ENCODE measurements at places on chromosomes 3 and 15.

DNA sequence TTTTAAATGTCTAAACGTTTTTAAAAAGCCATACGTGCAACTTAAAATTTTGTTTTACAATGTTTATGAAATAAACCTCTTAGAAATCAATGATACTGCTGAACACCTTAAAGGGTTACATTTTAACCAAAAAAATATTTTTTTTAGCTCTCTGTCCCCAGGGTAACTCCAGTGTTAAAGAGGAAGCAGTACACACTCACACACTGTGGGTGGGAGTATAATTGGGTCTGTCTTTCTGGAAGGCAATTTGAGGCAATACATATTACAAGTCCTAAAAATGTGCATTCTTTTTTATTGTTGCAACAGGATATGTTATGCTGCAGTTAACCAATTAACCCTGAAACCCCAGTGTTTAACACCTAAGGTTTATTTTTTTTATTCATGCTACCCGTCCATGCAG lies 34.1 kb downstream of the WHAMM start:
- DNase-seq = no peak

GRCh38 chr15:69885173-69885955 lies 212.4 kb downstream of the TLE3 start:
- no peak for DNase-seq

DNA sequence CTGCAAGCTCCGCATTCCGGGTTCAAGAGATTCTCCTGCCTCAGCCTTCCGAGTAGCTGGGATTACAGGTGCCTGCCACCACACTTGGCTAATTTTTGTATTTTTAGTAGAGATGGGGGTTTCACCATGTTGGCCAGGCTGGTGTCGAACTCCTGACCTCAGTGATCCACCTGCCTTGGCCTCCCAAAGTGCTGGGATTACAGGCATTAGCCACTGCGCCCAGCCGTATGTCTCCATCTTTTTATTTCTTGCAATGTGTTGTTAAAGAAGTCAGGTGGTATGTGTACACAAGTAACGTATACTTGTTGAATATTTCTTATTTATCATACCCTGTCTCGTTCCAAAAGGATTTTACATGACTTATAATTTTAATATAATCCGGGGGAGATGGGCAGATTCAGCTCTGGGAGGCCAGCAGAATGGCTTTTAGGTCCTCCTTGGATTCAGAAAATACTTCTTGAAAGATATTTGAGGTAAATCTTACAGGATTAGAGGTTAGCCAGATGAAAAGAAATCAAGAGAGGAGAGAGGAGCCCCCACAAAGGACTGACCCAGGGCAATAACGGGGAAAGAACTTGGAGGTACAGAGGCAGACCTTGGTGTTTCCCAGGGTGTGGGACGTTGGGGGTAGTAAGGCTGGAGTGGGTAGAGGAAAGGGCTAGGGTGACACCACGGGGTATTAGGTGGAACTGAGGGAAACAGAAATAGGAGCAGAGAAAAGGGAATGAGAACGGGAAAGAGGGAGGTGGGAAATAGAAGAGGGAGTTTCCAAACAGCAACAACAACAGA lies 27.2 kb upstream of the MUC20 start:
- no peak for DNase-seq

DNA sequence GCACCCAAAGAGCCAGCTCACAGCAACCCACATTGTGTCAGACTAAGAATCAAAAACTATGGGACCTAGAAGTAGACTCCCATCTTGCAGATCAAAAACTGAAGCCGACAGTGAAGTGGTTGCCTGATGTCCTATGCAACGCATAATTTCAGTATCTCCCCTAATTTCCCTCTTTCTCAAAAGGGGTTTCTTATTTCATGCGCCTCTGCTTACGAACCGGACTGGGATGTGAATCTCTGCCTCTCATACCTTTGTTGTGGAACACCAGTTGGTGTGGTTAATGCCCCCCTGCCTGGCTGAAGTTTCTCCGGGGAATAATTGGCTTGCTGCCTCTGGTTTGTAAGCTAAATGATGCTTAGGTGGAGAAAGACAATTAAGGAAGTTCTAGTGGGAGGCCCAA lies 514 bp upstream of the FAM174B start:
- no peak for DNase-seq

DNA sequence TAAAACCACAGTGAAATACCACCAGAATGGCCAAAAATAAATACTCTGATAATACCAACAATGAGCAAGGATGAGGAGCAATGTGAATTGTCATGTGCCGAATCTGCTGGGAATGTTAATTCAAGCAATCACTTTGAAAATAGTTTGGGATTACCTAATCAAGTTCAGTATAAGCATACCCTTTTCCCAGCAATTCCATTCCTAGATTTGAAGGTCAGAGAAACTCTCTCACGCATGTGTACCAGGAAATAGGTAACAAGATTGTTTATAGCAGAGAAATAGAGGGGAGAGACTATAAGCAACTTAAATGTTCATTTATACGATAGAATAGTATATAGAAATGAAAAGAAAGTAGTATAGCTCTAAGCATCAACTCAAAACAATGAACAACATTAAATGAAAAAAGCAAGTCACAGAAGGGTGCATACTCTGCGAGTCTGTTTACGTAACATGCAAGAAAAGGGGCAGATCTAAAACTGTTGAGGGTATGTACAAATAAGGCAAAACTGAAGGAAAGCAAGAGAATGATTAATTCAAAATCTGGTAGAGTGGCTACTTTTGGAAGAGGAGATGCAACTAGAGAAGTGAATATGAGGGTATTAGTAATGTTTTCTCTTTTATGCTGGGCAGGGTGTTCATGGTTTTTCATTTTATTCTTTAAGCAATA lies 27.4 kb downstream of the TMOD3 start:
- no peak for DNase-seq

DNA sequence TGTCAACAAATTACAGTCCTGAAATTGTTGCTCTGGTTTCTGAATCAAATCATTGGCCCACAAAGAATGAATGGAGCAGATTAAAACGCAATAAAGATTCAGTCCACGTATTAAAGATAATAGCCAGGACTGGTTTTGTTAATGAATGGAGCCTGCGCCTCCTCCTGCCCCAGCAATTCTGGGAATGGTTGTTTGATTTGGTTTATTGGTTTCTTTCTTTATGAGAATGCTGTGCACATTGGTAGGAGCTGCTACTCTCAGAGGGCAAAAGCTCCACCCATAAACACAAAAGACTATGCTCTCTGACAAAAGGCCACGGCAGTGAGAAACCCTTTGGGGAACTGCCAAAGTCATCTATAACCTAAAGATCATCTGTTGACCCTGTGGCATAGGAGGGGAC lies 261.1 kb downstream of the ABHD5 start:
- DNase-seq = no peak

DNA sequence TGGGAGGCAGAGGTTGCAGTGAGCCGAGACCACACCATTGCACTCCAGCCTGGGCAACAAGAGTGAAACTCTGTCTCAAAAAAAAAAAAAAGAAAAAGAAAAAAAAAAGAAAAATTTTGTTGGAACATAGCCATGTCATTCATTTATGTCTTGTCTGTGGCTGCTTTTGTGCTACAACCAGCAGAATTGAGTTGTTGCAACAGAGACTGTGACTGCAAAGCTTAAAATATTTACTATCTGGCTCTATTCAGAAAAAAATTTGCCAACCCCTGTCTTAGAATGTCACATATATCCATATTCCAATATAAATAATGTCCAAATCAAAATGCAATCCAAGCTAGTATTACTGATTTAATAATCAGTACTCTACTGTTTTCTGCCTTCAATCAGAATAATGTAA lies 25.1 kb downstream of the CD80 start:
- DNase-seq = no peak

DNA sequence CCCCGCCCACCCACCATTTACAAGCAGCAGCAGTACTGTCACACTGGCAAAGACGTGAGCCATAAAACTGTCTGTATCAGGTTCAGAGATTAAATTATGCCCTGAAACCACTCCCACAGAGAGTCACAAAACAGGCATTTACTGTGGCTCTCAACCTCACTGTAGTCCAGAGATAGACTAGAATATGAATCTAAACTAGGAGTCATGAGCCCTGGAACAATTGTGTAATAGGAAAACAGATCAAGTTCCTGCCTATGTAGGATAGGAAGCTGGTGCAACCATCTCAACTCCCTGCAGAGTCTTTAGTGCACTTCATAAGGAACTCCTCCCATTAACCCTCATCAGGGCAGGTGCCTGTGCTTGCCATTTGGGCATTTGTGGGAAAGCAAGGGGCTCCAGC lies 61.7 kb downstream of the FAM227B start:
- DNase-seq = no peak

GRCh38 chr3:48738926-48739616 lies 22.1 kb upstream of the IP6K2 start:
- no peak for DNase-seq

DNA sequence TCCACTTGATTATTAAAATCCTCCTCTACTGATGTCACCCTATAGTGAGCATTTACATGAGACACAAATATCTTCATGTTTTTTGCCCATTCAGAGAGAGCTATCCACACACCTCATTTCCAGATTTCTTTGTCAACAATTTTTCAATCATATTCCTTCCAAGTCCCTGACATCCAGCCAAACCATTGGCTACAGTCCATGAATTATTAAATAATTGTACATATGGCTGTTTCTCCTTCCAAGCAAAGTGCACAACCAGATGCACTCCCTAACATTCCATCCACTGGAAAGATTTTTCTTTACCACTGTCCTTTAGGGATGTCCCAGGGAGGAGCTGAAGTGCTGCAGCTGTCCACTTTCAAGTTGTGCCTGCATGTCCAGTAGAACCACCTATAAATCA lies 328.0 kb upstream of the MDFIC2 start:
- peak; percentile 18 for DNase-seq

DNA sequence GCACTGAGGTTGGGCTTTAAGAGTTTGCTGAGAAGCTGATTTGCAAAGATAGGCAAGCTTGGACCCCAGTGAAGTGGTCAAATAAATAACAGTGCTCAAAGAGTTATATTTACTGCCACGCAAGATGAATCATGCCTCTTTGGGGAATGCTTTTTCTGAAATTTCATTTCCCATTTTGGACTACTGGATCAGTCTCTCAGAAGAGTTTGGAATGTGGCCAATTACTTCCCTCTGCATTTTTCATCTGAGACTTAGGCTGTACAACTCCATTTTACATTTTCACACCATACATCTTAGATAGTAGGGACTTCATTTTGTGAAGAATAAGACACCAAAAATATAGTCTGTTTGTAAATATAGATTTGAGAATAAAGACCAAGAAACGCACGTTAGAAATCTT lies 419.7 kb downstream of the FGF12 start:
- DNase-seq = no peak

GRCh38 chr3:191963182-191963581 lies 502.2 kb downstream of the PYDC2 start:
- no peak for DNase-seq

GRCh38 chr3:37987751-37988179 lies 2.8 kb upstream of the VILL start:
- peak; percentile 12 for DNase-seq

GRCh38 chr3:166322391-166322790 lies 485.2 kb upstream of the BCHE start:
- no peak for DNase-seq

DNA sequence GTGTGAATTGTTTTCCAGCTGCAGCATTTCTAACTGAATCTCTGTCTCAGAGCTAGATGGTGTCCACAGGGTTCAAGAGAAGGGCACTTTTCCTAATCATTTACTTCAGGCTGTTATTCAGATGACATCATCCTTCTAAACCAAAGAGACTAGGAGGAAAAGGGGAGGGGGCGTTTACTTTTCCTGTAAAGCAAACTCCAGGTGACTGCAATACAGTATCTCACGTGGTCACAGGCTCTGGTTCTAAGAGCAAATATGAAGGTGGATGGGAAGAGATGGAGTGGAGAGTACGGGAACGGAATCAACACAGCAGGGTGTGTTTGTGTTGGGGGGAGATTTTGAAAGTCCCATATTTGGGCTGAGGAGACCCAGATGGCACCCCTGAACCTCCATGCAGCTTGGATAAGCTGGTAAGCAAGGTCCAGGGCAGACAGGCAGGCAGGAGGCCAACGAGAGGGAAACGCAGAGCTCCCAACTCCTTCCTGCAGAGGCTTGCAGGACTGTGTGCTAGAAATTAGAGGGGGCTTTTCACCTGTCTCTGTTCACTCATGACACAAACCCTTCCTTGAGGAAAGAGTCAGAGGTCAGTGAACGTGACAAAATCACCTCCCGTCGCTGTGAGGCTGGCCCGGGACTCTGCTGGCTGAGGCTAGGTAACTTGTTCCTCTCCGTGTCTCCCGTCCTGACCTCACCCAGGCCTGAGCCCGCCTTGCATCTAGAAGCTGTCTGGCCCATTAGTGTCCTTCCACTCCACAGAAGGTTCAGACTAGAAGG lies 151.2 kb downstream of the OPA1 start:
- DNase-seq = no peak

Measured in femur (tissue), 1 donor.